ENCODE measurements at places on chromosomes 6 and 20.

DNA sequence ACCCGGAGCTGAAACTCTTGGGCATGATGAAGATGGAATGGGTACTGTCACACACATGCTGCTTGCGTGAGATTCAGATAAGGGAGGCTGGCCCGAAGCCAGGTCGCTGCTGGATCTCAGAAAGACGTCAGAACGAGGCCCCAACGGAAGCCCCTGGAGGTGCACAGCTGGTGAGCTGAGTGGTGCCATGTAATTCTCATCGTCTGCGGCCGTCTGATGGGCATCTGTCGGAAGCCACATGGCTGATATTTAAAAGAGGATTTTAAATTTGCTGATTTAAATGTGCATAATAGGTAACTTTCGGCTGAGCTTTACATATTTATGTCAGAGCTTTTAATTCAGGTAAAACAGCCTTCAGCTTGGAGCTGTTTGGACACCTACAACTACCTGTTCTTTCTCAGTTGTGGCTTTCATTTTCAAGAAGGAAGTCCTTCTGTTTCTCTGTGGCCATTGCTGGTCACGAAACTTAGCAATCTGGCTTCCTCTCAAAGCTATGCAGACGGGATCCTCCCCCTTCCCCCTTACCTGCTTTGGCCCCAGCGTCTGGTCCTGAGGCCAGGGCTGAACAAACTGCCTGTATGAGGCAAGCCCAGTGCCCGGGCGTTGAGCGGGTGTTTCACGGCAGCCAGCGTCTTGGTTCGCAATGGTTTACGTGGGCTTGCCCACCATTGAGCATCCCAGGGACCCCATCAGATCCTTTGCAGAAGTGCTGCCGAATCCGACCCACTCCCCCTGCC is 9.2 kb downstream of the SLCO4A1 start:
- DNase-seq = peak; percentile 39

GRCh38 chr6:114747995-114748625 is 405.3 kb upstream of the HS3ST5 start:
- peak; percentile 12 for DNase-seq

- DNase-seq = no peak
Measured at GRCh38 chr6:21332077-21332476, 261.5 kb upstream of the SOX4 start.

DNA sequence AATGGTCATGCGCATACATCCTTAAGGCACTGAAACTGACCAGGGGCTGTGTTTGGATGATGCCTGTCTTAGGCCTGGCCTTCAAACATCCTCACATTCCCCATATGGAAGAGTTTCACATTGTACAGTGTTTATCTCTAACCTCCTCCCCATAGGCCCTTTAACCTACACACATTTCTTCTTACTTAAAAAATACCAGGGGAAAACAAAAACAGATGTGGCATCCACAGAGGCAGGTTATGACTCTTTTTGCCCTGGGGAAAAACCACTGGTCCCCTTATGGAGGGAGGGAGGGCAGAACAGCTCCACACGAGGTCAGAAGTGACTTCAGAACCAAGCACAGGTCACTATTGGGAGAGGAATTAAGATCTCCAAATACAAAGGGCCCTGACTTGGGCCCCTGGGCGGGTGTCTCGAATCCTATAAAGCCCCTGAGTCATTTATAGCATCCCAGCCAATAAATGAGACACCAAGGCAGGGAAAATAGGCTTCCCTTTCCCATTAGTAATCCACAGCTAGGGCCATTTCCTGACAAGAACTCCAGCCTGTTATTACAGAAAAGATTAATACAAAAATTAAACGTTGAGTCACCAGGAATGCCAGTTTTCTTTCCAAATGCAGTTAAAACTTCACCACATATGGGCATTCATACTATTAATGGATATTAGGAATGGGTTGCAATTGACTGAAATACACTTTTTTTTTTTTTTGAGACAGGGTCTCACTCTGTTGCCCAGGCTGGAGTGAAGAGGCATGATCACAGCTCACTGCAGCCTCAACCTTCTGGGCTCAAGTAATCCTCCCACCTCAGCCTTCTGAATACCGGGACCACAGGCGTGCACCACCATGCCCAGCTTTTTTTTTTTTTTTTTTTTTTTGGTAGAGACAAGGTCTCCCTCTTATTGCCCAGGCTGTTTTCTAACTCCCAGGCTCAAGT is 107.2 kb downstream of the ATP9A start:
- no peak for DNase-seq

DNA sequence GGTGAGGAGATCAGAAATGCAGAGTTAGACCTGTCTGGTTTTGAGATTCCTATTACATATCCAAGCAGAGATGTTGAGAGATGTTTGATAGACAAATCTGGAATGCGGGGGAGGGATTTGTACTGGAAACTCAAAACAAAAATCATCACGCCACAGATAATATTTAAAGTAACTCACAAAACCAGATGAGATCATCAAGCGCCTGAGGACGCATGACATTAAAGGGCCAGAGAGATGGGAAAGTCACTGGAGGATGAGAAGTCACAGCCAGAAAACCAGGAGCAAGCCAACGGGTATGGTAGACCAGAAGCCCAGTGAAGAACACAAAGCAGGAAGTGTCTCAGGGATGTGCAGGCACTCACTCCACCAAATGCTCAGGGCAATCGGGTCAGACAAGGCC is 87.7 kb downstream of the DLL1 start:
- no peak for DNase-seq

GRCh38 chr6:139625998-139626975 is 251.8 kb upstream of the CITED2 start:
- DNase-seq = no peak

GRCh38 chr20:35271073-35271882 is 6.6 kb downstream of the MMP24OS start:
- DNase-seq = no peak

GRCh38 chr20:41293269-41294037 is 24.1 kb downstream of the ZHX3 start:
- DNase-seq = no peak

GRCh38 chr6:113651920-113652319 is 205.2 kb upstream of the MARCKS start:
- DNase-seq = no peak

- DNase-seq = no peak
Measured at GRCh38 chr6:118999494-119000040, 64.6 kb upstream of the MCM9 start.

GRCh38 chr6:148082696-148083095 is 259.9 kb upstream of the SASH1 start:
- no peak for DNase-seq

- DNase-seq = no peak
Measured at GRCh38 chr6:20236344-20236743, 24.1 kb upstream of the MBOAT1 start.

GRCh38 chr6:106790935-106791334 is 161.6 kb downstream of the QRSL1 start:
- DNase-seq = no peak

- DNase-seq = no peak
Measured at GRCh38 chr20:17541996-17542395, 10.8 kb upstream of the BFSP1 start.

- peak; percentile 78 for DNase-seq
Measured at GRCh38 chr20:40689943-40690835, 1.2 kb upstream of the MAFB start.

GRCh38 chr6:161152907-161153662 is 120.8 kb downstream of the AGPAT4 start:
- DNase-seq = no peak

DNA sequence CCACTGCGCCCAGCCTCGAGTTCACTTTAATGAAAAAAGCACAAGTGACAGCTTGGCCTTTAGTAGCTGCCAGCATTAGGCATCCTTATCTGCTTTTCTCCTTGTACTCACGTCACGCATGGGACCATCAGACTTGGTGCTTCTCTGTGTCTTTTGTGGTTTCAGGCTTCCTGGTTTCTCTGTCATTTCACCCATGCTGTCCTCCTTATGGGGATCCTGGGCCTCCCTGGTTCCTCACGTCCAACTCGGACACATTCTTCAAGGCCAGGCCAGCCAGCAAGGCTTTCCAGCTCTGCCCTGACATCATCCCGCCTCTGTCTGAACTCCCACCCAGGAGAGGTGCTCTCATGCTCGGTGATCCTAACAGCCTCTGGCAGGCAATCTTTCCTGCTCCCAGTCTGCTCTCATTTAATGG is 83.2 kb downstream of the TIAM2 start:
- DNase-seq = no peak

DNA sequence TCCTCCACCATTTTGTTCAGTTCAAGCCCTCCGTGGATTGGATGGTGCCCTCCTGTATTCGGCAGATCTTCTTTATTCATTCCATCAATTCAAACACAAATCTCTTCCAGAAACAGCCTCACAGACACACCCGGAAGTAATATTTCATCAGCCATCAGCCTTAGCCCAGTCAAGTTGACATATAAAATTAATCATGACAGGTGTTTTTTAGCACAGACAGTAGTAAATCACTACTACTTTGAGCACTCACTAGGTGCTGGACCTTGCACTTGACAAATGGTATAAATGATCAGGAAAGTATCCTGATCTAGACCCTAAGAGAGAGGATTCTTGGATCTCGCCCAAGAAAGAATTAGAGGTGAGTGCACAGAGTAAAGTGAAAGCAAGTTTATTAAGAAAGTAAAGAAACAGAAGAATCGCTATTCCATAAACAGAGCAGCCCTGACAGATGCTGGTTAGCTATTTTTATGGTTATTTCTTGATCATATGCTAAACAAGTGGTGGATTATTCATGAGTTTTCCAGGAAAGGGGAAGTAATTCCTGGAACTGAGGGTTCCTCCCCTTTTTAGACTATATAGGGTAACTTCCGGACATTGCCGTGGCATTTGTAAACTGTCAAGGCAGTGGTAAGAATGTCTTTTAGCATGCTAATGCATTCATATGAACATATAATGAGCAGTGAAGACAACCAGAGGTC is 194.6 kb upstream of the LAMP5 start:
- no peak for DNase-seq

DNA sequence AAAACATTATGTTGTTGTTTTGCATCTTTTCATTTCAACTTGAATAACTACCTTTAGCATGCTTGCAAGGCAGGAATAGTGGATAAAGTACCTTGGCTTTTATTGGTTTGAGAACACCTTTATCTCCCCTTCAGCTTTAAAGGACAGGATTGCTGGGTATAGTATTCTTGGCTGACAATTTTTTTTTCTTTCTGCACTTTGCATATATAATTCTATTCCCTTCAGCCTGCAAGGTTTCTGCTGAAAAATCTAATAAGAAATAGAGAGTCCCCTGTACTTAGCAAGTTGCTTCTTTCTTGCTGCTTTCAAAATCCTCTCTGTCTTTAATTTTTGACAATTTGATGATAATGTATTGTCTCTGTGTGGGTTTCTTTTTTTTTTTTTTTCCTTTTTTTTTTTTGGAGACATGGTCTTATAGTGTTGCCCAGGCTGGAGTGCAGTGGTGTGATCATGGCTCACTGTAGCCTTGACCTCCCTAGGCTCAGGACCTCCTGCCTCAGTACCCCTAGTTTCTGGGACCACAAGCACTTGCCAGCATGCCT is 47.1 kb downstream of the SMAP1 start:
- no peak for DNase-seq

GRCh38 chr6:78670802-78671201 is 196.5 kb upstream of the IRAK1BP1 start:
- DNase-seq = no peak

- no peak for DNase-seq
Measured at GRCh38 chr6:113529196-113529595, 327.9 kb upstream of the MARCKS start.

DNA sequence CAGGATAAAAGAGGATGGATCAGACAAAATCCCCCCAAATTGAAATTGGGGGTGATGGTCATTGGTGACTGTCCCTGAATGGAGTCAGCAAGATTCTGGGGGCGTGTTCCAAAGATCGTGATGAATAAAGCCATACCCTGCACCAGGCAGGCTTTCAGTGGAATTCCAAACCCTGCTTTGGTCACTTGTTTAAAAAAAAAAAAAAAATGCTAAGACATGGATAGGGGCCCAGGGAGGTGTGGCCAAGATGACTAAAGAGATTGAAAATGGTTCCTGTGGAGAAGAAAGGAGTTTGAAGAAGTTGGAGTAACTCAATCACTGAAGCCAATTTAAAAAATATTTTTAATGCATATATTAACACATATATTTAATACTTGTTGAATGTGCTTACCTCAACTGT is 161.4 kb upstream of the KCNG1 start:
- no peak for DNase-seq

DNA sequence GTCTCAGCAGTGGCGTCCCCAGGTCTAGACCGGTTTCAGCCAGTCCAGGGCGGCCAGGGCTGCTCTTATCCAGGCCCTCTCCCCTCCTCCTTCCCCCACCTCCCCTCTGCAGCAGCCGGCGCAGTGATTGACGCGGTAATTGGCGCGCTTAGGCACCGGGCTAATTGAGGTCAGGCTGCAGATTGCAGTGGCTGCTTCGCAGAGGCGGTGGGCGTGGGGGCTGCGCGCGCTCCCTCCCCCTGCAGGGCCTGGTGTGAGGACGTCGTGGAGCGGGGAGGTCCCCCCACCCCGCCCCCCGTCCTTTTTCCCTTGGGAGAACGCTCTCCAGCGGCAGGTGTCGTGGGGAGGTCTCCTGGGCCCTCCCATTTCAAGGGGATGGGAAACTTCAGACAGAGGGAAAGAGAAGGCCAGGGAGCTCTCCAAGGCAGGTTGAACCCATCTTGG is 70.4 kb upstream of the BLCAP start:
- no peak for DNase-seq

DNA sequence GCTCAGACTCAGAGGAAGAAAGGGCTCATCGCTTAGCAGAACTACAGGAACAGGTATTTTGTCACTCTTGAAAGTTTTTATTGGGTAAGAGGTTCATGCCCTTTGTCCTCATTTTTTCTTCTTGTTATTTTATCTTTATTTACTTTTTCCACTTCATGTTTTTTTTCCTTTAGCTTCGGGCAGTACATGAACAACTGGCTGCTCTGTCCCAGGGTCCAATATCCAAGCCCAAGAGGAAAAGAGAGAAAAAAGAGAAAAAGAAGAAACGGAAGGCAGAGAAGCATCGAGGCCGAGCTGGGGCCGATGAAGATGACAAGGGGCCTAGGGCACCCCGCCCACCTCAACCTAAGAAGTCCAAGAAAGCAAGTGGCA is 9.5 kb downstream of the BRD2 start:
- DNase-seq = no peak

DNA sequence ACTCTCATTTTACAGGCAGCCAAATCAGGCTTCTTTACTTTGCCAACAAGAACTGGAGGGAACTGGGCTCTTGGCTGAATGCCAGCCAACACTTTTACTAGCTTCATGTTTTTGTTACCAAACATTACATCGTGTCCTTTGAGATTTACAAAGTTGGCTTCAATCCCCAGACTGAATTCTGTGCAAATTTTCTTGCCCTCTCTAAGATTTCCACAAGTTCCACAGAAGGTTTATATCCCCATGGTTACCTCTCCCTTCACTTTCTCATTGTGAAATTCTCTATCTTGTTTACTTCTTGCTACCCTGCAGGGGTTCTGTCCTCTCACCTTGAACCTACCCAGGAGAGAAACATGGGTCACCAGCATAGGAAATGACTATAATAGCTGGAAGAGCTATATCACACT is 37.6 kb upstream of the PLCB1 start:
- DNase-seq = no peak
